Retina (tissue), 1 donor: ENCODE measurements at places on chromosomes 5 and 9.

- DNase-seq: no peak
These were observed 145.0 kb upstream of the TNC start for GRCh38 chr9:115262952-115263351.

GRCh38 chr9:98049288-98050072 is 7.1 kb upstream of the NANS start:
- no peak for DNase-seq

GRCh38 chr5:14179446-14179845 is 36.3 kb downstream of the TRIO start:
- no peak for DNase-seq

DNA sequence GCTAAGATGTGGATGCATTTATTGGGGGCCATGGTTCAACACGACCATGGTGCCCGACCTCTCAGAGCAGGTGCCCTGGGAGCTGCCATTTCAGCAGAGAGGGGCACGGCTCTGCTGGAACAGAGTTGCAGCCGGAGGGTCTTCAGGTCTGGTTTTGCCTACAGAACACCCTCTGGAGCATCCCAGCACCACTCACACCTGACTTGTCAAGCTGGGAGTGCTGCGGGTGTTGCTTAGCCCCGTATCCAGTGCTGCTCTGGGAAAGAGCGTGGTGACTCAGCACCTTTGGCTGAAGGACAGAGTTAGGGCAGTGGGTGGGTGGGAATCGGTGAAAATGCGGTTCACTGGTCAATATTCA is 36.5 kb upstream of the IRX4 start:
- no peak for DNase-seq

DNA sequence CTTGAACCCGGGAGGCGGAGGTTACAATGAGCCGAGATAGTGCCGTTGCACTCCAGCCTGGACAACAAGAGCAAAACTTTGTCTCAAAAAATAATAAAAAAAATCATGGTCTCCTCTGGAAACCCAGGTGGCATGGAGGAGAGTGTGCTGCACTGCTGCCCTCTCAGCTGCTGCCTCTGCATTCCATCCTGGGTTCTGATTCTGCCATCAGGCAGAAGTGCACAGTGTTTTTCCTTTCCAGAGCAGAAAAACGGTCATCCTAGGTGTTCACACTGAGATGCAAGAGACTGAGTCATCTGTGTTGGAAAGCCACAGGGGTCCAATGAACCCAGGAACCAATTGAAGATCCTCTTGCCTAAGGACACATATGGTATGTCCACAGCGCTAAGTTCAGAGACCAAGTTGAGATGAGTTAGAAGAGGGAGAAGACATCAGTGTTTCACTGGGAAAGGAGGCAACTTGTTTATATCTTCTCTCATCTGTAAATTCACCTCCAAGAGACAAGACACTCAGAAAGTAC is 88.8 kb upstream of the DMRT1 start:
- no peak for DNase-seq

- DNase-seq: no peak
These were observed 99.3 kb downstream of the SEMA6A start for GRCh38 chr5:116475338-116475737.

GRCh38 chr5:57805732-57806131 is 323.1 kb upstream of the ACTBL2 start:
- DNase-seq: no peak

GRCh38 chr9:4099976-4100735 is 199.7 kb downstream of the GLIS3 start:
- DNase-seq: no peak

- no peak for DNase-seq
These were observed 259.4 kb downstream of the GADD45G start for GRCh38 chr9:89864257-89864656.

- DNase-seq: no peak
These were observed 142.4 kb upstream of the C9orf72 start for GRCh38 chr9:27715651-27716050.

DNA sequence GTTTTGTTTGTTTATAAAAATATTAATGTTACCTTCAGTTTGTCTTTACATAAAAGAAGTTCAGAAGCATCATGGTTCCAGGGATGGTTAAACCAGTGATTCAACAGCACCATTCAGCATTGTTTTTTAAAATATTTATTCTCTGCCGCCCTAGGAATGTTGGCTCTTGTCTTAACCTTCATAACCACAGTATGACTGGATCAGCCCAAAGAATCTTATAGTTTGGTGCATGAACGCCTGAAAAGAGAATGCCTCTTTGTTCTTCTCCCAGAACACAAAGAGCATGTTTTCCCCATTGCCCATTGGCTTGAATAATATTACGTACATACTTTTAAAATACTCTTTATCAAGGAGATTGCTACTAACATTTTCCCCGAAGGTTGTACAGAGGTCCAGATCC is 413.4 kb downstream of the ANXA1 start:
- no peak for DNase-seq

DNA sequence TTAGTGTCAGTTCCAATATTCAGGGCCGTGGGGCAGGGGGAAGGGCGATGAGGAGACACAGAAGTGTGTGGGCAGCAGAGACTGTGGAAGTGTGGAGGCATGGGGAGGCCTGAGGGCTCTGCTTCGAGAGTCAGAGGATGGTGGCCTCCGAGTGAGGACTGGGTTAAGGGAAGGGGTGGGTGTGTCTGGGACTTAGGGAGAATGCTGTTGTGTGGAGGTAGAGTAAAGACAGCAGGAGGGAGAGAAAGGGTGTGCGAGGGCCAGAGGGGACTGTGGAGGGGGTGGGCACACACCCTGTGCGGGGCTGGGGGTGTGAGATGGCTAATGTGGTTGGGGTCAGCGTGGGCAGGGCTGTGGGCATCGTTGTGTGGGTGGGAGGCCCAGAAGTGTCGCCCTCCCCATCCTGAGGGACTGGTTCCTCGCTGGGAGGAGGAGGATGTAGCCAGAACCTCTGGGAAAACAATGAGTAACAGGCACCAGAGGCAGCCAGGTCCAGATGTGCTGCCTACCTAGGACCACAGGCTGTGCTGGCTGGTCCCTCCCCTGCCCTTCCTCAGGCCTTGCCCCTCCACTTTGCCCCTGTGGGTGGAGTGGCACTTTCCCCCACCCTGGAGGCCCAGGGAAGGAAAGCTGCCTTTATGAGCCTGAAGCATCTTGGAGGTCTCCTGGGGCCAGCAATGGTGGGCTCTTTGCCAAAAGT is 4.2 kb downstream of the USP20 start:
- DNase-seq: no peak

GRCh38 chr9:116589392-116590354 is 97.4 kb upstream of the TRIM32 start:
- no peak for DNase-seq

GRCh38 chr5:126527892-126528291 is 67.1 kb downstream of the ALDH7A1 start:
- DNase-seq: no peak

DNA sequence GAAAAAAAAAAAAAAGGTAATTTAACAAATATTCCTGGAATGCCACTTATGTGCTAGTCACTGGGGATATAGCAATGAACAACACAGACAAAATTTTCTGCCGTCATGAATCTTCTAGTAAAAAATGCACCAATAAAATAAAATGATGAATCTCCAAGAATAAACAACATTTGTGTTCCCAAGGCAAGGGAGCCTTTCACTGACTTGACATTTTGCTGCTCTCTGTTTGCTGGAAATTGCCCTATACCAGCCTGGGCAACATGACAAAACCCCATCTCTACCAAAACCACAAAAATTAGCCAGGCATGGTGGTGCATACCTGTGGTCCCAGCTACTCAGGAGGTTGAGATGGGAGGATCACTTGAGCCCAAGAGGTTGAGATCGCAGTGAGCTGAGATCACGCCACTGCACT is 64.5 kb upstream of the ERBIN start:
- no peak for DNase-seq

GRCh38 chr5:122916490-122916889 is 71.1 kb downstream of the SNX24 start:
- no peak for DNase-seq

- DNase-seq: no peak
These were observed 16.1 kb upstream of the COL23A1 start for GRCh38 chr5:178606269-178606668.

DNA sequence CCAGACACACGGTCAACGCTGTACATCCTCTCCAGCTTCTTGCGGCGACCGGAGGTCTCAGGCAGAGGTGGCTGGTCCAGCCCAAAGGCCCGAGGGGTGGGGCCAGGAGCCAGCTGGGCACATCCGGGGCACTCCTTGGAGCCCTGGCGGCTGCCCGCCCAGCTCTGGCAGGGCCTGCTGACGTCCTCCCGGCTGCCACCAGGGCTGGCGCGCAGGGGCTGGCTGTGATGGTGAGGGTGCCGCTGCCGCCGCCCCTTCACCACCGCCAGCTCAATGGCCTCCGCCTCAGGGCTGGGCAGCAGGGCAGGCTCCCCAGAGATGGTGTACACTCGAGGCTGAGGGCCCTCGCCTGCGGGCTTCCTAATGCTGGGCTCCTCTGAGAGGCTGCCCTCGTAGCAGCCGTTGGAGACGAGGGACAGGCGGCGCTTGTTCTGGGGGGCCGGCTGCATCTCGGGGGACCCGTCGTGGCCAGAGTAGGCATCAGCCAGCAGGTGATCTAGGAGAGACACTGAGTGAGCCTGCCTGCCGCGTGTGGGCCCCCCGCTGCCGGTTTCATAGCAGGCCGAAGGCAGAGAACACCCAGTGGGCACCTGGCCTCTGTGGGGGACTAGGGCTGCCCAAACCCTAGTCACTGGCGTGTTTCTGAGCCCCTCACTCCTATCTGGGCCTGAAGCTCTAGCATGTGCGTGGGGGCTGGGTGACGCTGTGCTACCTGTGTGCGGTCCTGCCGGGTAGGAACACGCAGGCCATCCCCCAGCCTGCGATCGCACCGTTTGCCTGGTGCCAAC is 1.5 kb downstream of the NSMF start:
- DNase-seq: no peak

DNA sequence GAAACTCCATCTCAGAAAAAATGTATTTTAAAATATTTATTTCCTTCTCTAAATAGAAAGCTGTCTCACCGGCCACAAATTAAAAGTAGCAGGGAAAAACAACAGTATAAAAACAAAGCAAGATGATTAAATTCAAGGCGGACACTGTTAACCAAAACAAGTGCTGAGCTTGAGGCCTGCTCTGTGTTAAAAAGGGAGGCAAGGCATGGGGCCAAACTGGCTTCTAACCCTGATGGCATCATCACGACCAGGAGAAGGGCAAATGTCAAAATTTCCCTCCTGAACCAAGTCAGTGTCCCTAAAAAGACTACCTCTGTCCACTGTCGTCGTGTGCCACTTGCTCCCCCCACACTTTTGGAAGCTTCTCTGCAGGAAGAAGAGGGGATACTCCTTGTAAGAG is 116.1 kb downstream of the MSX2 start:
- DNase-seq: no peak

DNA sequence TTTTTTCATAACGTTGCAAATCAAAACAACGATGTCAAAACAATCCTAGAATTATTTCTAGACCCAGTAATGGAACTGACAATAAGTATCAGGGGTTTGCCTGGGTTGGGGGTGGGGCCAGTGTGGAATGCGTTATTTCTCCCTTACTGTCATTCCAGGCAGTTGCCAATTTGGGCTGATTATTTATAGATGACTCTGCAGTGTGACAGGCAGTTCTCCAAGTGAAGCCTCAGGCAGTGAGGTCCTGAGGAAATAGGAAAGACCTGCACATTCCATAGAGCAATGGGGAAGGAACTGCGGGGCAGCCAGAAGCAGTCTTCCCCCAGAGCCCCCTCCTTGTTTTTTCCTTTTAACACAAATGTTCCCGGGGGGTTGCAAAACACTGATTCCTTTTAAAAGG is 179.0 kb downstream of the YTHDC2 start:
- DNase-seq: no peak

DNA sequence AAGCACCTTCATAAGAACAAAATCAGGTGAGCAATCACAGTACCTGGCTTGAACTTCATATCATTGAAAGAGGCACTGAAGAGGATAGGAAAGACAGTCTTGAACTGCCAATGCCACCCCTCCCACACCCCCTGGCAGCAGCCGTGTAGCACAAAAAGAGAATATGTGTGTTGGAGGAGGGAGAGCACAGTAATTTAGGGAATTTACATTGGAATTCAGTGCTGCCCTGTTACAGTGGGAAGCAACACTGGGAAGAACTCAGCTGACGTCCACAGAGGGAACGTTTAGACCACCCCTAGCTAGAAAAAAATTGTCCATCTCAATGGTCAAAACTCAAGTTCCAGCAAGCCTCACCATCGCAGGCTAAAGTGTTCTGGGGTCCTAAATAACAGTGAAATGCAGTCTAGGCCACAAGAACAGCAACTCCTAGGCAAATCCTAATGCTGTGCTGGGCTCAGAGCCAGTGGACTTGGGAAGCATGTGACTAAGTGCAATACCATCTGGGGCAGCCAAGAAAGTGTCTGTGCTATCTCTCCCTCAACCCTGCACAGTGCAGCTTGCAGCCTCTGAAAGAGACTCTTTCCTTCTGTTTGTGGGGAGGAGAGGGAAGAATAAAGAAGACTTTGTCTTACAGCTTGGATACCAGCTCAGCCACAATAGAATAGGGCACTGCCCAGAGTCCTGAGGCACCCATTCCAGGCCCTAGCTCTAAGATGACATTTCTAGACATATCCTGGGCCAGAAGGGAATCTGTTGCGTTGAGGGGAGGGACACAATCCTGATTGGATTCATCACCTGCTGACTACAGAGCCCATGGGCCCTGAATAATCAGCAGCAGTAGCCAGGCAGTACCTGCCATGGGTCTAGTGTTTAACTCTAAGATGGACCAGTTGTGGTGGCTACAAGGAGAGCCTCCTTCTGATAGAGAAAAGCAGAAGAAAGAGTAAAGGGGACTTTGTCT is 62.1 kb upstream of the VLDLR start:
- no peak for DNase-seq

- no peak for DNase-seq
These were observed 58.1 kb downstream of the PTCH1 start for GRCh38 chr9:95458666-95459065.

DNA sequence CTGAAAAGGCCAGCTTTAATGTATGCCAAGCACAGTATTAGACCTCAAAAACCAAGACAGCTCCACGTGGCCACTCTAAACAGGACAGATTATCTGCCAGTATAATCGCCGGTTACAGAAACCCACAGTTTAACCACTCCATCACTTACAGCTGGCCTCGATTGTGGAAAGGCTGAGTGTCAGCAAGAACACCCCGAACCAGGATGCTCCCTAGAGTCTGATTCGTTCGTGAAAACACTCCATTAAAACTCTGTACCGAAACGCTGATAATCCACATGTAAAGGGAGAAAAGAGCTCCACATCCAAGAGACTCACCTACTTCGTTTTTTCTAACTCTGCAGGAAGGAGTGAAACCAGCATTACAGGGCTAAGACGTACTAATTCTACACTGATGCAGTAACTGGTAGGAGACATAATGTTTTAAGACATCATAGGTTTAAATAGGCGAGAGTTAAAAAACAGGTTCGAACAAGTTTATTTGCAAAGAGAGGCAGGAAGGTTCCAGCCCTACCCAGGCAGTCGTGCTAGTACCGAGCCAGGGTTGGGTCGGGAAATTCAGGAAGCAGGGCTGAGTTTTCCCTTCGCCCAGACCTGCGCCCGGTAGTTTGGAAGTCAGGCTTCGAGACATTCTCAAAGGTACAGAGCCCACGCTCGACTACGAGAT is 949 bp downstream of the SERINC5 start:
- peak; percentile 43 for DNase-seq

- DNase-seq: no peak
These were observed 69.8 kb upstream of the SLC1A3 start for GRCh38 chr5:36536616-36537005.
